Stimulated activated CD4-positive, alpha-beta T cell treated with anti-CD3 and anti-CD28 coated beads, Interleukin-1b, Interleukin-23, amount 100 ng/mL, for 24 hours (primary cell): ENCODE measurements at places on chromosomes 12 and 14.

DNA sequence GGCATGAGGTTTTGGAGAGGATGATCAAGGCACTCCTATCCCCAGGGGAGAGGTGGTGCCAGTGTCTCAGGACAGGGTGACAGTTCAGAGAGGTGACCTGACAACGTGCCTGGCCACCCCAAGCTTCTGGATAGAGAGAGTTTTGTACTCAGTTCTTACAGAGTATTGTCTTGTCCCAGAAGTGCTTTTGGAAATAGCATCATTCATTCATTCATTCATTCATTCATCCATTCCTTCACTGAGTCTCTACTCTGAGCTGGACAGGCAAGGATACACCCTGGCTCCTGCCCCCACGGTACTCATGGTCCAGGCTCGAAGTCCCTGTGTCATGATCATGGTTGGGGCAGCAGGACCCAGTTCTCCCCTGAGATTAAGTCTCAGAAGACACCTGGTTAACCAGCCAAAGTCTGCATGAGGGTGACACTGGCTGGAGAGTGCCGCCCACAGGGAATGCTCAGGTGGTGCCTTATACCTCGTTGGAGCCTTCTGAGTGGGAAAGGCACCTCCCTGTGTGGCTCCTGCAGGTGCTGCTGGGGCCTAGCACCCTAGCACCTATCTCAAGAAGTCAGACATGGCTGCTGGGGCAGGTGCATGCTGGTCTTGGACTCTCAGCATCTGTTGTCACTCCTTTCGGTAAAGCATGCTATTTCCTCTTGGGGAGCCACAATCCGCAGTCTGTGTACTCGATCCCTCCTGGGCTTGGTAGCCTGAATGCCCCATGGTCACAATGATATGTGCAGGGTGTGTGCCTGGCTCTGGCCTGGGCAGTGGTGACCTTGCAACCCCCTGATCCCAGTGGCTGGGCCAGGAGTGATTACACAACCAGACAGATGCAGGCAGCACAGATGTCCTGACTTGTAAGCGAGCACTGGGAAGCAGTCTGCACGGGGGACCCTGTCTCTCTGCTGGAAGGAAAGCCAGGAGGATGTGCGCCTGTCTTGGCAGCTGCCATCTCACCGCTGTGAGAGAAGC lies 57.8 kb downstream of the C14orf132 start:
- DNase-seq: no peak

GRCh38 chr14:100864960-100865681 lies 38.4 kb downstream of the RTL1 start:
- no peak for DNase-seq

DNA sequence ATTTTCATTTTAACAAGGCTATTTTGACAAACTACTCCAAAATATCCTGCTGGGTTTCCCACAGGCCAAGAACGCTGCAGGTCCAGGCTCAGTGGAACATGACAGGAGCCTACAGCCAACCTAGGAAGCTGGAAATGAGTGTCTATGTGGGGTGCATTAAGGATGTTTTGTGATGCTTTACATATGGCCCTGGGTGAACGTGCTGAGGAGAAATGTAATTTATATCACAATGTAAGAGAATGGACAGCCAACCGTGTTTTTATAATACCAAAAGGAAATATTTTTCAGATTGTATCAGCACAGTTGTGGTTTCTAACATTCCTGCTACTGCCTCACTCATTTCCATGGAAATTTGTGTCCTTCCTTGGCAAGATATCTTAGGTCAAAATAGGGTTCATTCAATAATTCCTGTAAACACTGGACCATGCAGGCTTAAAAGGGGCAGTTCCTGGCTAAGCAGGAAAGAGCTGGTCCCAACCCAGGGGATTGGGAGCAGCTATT lies 51.5 kb downstream of the ST8SIA1 start:
- DNase-seq: no peak

DNA sequence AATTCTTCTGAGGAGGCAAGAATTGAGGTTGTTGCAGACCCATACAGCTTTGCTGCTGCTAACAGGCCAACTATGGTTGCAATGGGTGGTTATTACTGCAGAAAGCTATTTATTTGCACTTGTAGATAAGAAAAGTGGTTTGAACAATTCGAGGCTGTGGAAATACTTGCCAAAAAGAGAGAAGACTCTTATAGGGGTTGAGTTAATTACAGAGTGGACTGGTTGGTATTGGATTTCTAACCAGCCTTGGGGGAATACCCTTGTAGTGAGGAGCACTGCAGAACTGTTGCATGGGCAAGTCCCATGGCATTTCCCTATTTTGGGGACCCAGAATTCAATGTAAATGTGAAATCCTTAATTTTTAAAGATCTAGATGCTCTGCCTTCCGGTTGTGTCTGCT lies 120.5 kb downstream of the KCNMB4 start:
- no peak for DNase-seq

DNA sequence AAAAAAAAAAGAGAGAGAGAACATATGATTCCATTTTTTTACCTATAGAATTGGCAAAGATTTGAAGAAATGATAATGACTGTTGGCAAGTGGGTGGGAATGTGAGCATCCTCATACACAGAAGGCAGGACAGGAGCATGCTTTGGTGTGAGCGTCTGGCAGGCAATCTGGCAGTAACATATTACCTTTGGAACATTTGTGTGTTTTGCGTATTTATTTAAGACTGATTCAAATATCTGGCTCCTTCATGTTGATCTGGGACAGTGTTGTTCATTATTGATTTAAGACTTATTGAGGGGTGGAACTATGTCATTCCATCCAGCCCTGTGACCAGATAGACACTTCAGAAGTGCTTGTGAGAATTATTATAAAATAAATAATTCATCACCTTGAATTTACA lies 53.1 kb downstream of the PPP1R36 start:
- no peak for DNase-seq

- DNase-seq: no peak
Measured at GRCh38 chr12:132413931-132414588, 75.9 kb upstream of the FBRSL1 start.

- DNase-seq: no peak
Measured at GRCh38 chr14:98966016-98966415, 306.0 kb downstream of the BCL11B start.

DNA sequence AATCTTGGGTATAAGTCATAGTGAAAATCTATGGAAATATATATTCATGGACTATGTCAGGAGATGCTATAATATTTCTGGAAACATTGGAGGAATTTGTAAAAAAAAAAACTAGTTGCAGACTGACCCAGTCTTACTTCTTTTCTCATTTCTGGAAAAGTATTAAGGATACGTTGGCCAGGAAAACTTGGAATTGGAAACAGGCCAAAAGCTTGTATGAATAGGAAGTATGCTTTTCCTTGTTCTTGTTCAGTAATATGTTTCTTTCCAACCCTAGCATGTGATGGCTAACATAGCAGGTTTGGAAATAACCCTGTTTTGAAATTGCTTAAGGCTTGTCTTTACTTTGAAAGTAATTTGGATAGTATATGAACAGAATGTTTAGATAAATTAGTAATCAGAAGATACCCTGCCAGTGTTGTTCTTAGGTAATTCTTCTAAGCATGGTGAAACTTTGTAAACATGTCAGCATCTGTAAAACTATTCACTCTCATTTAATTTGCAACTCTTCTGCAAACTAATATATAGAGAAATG lies 316.2 kb downstream of the NPAS3 start:
- no peak for DNase-seq

GRCh38 chr12:124709722-124710687 lies 142.6 kb upstream of the NCOR2 start:
- no peak for DNase-seq

GRCh38 chr14:85224241-85224640 lies 305.7 kb upstream of the FLRT2 start:
- DNase-seq: no peak

- DNase-seq: no peak
Measured at GRCh38 chr12:76400136-76400535, 51.9 kb upstream of the BBS10 start.

- no peak for DNase-seq
Measured at GRCh38 chr14:93535537-93535936, 104.8 kb downstream of the UNC79 start.

DNA sequence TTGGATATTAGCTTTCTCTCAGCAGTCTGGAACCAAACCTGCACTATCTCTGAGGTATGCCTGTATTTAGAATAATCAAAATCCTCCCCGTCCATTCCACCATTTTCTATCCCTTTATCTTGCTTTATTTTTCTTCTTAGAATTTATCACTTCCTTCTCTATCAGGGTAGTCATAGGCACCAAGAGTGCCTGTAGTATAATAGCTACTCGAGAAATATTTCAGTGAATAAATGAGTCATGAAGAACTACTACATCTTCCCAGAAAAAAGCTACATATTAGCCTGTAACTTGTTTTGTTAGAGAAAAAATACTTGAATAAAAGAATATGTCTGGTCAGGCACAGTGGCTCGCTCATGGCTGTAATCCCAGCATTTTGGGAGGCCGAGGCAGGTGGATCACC lies 4.3 kb downstream of the SLC2A14 start:
- no peak for DNase-seq

DNA sequence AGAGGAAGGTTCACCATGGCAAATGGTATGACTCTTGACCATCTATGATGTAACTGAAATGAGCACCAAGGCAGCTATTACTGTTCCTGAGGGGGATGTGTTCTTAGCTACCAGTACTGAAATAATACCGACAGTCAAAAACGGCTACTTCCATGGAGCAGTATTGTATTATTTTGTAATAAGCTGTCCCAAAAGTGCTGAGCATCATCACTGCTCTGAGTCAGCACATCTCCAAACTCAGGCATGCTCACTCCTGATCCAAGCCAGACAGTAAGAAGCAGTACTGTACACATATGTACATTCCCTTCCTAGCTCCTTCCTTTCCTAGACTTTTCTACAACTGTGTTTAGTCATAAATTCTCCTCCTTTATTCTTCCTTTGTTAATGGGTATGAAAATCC lies 8.6 kb downstream of the VTI1B start:
- no peak for DNase-seq

- no peak for DNase-seq
Measured at GRCh38 chr12:130677957-130678558, 38.0 kb downstream of the RIMBP2 start.

DNA sequence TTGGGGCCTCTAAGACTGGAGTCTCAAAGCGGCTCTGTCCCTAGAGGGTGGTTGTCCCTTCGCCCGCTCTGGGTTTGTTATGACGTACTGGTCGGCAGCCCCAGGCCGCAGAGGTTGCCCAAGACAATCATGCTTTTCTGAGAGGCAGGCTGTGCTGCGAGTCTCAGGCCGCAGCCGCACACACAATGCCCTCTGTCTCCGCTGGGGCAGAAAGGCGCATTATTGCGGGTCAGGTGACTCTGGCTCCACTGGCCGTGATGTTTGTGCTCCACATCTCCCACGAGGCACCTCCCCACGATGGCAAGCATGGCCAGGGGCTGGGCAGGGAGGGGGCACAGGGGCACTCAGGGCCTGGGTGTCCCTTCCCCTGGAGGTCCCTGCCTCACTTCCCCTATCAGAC lies 21.0 kb upstream of the PLEKHG3 start:
- DNase-seq: no peak

GRCh38 chr12:52121824-52122539 lies 42.5 kb downstream of the SMIM41 start:
- DNase-seq: peak; percentile 50

- DNase-seq: no peak
Measured at GRCh38 chr14:91372671-91373495, 44.7 kb downstream of the CCDC88C start.

DNA sequence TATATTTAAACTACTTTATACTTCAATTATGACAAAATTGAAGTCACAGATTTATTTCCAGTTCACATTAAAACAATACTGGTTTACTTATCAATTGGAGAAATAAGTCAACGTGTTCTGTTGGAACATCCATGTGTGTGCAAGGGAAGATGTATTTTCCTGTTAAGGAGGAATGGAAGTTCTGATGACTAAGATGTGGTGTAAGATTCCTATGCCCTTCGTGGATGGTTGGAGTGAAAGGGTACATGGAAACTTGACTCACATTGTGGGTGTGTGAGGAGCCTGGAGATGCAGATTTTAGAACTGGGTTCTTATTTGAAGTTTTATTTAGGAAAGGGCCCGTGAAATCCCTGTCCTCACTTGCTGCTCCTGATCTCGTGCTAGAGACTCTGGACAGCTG lies 95.3 kb downstream of the CATSPERB start:
- no peak for DNase-seq

GRCh38 chr14:104687601-104688504 lies 1.6 kb upstream of the INF2 start:
- no peak for DNase-seq

- DNase-seq: no peak
Measured at GRCh38 chr12:70121562-70121961, 121.7 kb upstream of the CNOT2 start.

- no peak for DNase-seq
Measured at GRCh38 chr14:64598404-64598803, 48.6 kb downstream of the PPP1R36 start.

GRCh38 chr12:66244446-66244845 lies 55.4 kb downstream of the IRAK3 start:
- DNase-seq: no peak

- DNase-seq: no peak
Measured at GRCh38 chr14:76958020-76958979, 70.2 kb downstream of the IRF2BPL start.

DNA sequence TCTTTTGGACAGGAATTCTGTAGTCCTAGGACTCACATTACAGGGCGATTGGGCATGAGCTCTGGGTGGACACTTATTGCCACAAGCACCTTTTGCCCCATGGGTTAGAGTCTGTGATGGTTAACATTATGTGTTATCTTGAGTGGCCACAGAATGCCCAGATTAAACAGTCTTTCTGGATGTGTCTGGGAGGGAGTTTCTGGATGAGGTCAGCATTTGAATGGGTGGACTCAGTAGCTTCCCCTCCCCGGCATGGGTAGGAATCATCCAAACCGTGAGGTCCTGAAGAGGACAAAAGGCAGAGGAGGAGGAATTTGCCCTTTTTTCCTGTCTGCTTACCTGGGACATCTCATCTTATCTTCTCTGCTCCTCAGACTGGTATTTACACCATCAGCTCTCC lies 85.6 kb downstream of the BMP4 start:
- DNase-seq: no peak

DNA sequence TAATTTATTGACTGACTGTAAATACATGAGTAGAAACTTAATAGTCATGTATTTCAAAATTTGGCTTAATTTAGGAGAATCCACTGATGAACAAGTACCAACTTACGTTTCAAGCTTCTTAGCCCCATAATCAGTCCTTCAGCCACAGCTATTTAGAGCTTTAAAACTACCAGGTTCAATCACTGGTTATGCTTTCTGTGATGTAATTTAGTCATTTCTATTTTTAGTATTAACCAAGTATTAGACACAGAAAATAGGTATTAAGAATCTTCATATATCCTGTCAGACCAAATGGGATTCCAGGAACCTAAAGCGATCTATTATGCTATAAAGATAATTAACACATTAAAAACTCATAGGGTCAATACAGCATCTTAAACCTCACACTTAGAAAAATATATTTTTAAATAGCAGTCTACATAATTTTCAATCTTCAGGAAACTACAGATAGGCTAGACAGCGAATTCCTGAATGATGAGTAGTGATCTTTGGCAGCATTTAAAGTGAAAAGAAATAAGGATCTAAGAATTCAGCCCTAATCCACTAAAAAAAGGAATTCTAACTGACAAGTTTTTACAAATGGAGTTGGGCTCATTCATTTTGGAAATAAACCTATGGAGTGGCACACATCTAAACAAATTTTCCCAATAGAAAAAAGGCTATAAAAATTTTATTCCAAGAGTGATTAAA lies 51.5 kb downstream of the ZC3H14 start:
- DNase-seq: no peak

- no peak for DNase-seq
Measured at GRCh38 chr12:14260011-14260993, 105.2 kb upstream of the ATF7IP start.
